Fibroblast of skin of left quadriceps (primary cell): ENCODE measurements at places on chromosomes 3 and 15.
A peak's percentile ranks its signal among the peaks of the same experiment; 100 is the strongest.

- no peak for DNase-seq
Observed at GRCh38 chr15:68275165-68275746, 2.3 kb upstream of the FEM1B start.

DNA sequence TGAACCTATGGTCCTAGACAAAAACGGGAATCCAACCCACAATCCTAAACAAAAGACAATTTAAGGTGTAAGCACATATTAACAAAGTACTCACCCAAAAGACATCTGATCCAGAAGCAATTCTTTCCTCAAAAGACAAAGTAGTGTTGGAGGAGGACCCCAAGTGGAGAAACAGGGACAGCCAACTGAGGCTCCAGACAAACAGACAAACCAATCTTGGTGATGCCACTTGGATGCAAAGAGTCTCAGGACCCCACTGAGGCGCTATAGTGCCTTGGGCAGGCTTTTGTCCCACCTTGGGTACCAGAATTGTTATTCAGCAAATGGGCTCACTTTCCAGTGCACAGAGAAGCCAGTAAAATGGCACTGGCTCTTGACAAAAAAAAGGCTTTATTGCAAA lies 613.8 kb downstream of the DIPK2A start:
- no peak for DNase-seq

DNA sequence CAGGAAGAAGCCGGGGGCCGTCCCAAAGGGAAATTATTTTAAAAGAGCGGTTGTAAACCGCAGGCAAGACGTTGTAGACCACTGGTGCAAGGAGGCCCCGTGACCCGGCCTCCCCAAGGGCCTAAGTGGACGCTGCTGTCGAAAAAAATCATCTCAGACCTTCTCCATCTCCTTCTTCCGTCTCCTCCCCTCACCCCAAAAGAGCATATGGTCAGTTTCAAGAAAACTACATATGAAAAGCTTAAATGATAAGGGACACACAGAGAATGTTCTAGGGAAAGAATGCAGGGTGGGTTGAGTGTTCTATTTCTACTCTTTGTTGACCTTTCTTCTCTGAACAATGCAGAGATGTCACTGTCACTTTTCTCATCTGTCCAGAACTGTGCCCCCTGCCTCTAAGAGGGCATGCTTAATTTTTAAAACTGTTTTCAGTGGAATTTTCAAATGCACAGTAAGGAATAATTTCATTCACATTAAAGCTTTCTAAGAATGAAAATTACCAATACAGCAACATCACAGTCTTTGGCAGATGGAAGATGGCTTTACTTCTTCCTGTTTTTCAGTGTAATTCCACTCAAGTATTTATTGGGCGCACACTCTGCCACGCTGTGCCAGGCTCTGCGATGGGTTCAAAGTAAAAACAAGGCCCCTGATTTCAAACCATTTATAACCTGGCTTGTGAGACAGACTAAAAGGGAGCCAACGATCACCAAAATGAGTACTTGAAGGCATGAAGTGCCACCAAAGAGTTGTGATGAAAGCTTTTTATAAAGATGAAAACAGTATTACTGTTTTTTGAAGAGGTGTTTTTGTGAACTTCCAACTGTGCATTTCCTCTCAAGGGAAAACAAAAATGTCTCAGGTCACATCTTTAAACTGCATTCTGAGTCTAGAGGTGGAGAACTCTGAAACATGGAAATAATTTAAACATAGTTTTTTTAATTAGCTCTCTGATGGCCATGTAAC lies 891 bp upstream of the TOP2B start:
- no peak for DNase-seq

DNA sequence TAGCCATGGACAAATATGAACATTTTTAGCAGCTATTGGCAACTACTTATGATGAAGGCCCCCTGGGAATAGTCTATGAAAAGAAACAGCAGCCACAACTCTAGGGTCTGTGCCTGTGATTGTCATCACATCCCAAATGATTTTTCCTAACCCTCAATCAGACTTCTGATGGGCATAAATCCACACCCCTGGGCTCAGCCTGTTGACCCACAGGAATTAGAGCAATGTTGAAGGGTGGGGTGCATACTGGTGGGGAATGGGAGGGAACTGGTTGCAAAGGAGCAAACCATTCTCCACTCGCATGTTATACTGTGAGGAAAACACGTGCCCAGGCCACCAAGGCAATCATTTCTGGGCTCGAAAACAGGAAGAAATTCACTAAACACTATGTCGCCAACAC lies 106.5 kb upstream of the CTNNB1 start:
- no peak for DNase-seq

DNA sequence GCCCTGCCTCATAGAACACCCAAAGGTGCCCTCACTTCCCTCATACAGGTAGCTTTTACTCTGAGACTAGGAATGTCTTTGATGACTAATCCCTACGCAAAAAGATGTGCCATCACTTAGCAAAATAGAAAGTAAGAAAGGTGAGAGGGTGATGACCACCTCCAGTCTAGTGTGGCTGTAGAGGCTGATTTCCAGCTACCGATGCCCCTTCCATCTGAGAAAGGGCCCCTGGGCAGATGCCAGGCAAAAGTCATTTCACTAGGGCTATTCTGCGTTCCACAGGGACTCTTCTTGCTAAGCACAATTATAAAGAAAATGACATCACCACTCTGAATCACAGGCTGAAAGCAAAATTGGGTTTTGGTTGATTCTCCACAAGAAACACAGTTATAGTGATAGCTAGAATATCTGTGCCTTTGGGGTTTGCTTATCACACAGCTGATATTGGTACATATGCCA lies 77.4 kb downstream of the RBPMS2 start:
- no peak for DNase-seq

DNA sequence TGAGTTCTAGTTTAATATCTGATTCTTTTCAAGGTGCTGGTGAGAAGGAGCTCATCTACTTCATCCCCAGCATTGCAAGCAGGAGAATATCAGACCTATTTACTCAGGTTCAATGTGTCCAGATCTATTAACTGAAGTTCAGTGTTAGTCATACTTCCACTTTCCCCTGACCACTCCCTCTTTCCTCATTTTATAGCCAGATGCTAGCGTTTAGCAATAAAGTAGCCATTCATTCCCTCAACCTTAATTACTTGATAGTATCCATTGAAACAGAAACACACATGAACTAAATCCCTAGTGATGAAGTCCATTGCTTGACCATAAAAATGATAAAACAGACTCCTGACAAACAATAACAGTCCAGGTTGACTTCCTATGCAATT lies 60.0 kb downstream of the RPL22L1 start:
- peak; percentile 39 for DNase-seq

- DNase-seq = no peak
Observed at GRCh38 chr15:56341201-56341600, 24.0 kb upstream of the TEX9 start.

- DNase-seq = peak; percentile 10
Observed at GRCh38 chr15:73284090-73284716, 84.6 kb downstream of the HCN4 start.

DNA sequence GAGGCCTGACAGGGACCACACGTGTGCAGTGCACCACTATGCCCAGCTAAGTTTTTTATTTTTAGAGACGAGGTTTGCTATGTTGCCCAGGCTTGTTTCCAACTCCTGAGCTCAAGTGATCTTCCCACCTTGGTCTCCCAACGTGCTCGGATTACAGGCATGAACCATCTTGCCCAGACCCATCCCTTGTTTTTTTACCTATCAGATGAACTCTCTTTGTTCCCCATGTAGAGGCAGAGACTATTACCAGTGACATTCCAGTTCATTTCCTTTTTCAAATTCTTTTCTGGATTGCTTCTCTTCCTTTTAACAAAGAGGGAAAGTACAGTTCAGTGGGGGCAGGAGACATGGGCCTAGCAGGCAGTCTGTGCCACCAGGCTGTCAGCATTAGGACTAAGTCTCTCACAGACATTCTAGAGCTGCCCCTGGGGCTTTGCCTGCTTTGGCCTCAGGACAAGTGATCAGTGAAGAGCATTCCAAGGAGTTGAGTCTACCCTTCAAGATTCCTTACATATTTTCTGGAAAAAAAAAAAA lies 103.5 kb upstream of the SLC7A14 start:
- DNase-seq = peak; percentile 89

DNA sequence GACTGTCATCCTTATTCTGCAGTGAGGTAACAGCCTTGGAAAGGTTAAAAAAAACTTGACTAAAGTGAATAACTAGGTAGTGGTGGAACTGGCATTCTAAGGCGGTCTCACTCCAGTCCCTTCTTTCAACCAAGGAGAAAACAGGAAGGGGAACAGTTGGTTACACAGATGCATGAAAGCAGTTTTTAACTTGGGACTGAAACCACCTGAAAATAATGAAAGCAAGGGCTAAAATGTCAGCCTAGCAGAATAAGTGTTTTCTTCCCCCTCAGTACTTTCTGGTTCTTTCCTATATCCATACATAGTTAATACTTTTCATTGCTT lies 748 bp upstream of the AVEN start:
- DNase-seq = no peak

GRCh38 chr3:129654131-129654530 lies 47.7 kb upstream of the PLXND1 start:
- peak; percentile 53 for DNase-seq

GRCh38 chr3:294096-294495 lies 97.5 kb downstream of the CHL1 start:
- no peak for DNase-seq

- DNase-seq = no peak
Observed at GRCh38 chr3:109178708-109179107, 42.2 kb downstream of the C3orf85 start.

GRCh38 chr3:2603692-2604289 lies 505.1 kb downstream of the CNTN4 start:
- no peak for DNase-seq

DNA sequence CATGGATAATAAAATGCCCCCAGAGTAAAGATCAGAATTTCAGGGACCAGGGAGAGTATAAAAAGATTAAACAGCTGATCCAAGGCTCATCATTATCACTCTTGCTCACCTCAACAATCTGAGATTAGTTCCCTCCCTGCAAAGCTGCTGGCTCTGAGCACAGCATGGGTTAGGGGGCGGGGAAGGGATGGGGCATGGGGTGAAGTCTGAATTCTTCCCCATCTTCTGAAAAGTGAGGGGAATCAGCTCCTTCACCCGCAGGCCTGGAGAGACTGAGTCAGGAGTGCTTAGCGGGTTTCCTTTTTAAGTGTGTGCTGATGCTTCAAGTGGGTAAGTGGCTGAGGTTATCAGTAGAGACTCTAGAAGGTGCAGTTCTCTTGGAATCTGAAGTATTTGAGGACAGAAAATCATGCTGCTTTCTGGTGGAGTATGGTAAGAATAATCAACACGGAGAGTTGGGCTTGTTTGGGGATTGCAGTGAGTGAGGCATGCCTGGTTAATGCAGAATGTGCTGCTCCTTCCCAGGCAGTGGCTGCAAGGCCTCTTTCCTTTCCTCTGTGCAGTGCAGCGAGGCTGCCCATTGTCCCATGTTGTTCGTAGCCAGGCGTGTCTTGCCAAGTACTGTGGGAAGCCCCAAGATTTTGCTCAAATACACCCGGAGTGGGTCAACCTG lies 59.2 kb upstream of the TRAK1 start:
- DNase-seq = no peak

GRCh38 chr3:22713936-22714335 lies 489.2 kb upstream of the UBE2E2 start:
- peak; percentile 51 for DNase-seq

- no peak for DNase-seq
Observed at GRCh38 chr3:25749031-25749581, 34.1 kb downstream of the NGLY1 start.

GRCh38 chr3:11447584-11448200 lies 175.5 kb downstream of the ATG7 start:
- no peak for DNase-seq

- no peak for DNase-seq
Observed at GRCh38 chr3:135240426-135240825, 445.4 kb downstream of the EPHB1 start.

DNA sequence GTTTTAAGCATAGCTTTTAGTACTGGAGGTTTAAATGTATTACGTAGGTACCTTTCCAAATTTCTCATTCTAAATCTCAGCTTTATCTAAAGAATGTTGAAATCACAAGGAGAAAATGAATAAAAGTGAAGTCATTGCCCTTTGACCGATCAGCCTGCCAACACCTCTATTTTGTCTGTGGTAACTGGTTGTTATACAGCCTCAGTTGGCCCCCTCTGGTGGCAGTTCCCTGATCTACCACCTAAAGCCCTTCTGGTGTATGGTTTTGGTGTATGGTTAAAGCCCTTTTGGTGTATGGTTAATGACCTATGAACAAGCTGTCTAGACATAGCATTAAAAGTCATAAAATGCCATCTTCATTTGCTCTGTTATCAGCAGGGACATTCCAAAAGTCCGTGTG lies 378.2 kb upstream of the AZI2 start:
- DNase-seq = no peak

GRCh38 chr3:21294768-21295167 lies 456.2 kb downstream of the ZNF385D start:
- peak; percentile 44 for DNase-seq

GRCh38 chr3:177231242-177231641 lies 34.0 kb upstream of the TBL1XR1 start:
- DNase-seq = no peak

GRCh38 chr3:56321892-56322291 lies 146.4 kb downstream of the ERC2 start:
- DNase-seq = no peak

GRCh38 chr15:26890451-26890850 lies 23.6 kb downstream of the GABRA5 start:
- no peak for DNase-seq

DNA sequence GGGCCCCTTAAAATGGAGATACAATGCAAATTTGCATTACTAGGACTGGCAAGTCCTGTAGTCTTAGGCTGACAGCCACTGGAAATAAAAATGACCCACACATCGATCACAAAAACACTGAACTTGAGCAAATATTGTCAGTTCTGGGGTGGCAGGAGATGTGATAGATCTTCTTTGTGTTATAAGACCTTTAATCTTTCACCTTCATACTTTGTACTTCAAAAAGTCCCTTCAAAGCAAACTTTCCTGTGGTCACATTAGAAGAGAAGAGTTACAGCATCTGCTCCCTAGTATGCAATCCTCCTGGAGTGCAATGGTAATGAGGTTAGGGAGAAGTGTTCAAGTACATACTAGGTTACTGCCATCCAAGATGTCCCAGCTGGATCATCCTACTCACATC lies 149.4 kb upstream of the KCNMB2 start:
- DNase-seq = no peak

- no peak for DNase-seq
Observed at GRCh38 chr15:41961001-41961518, 11.3 kb downstream of the EHD4 start.

GRCh38 chr3:138417559-138417982 lies 16.8 kb upstream of the ESYT3 start:
- DNase-seq = peak; percentile 64

DNA sequence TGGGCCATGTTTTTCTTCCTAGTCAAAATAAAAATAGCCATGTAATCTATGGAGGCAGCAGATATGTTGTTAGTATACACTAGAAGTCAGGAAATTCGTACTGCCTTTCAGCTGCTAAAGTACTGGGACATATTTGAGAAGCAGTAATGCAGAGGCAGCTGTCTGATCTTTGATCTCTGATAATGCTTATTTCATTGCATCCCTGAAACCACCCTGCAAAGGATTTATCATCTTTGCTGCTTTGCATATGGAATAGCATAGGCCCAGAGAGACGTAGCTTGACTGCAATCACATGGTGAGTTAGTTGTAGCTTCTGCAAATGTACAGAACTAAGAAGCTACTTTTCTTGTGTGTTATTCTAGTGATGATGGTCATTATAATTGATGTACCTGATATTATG lies 52.4 kb downstream of the RBM6 start:
- DNase-seq = no peak
